ENCODE measurements at places on chromosomes 3 and 15.

- no peak for DNase-seq
These were observed 330.6 kb upstream of the TLE3 start for GRCh38 chr15:70428211-70428822.

DNA sequence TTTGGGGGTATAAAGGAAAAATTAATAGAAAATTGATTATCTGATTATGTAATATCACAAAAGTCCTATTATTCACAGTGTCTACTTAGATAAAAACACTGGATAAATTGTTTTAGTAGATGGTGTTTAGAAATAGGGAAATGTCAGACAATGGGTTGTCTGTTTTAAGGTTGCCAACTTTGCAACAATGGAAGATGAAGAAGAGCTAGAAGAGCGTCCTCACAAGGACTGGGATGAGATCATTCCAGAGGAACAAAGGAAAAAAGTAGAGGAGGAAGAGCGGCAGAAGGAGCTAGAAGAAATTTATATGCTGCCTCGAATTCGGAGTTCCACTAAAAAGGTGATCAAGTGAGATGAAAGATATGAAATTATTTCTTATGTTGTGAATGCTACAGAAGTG lies 84.0 kb downstream of the CHD2 start:
- DNase-seq = no peak

DNA sequence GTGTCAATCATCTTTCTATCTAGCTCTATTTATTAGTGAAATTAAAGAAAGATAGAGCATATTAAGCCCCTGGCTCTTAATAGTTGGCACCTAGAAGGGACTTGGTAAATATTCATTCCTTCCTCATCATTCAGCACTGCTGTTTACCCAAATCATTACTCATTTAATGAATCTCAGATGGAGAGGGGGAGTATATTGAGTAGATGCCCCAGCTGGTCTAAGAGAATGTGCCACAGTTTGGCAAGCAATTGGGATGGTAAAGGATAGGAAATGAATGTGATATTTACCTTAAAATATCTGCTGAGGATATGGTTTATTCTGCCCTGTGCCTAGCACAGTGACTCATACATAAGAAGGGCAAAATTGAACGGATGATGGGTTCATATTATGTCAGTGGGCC lies 6.0 kb downstream of the IL1RAP start:
- DNase-seq = no peak

- DNase-seq = no peak
These were observed 28.8 kb upstream of the MEX3B start for GRCh38 chr15:82074610-82075009.

GRCh38 chr3:160369784-160370183 lies 29.2 kb downstream of the IFT80 start:
- DNase-seq = no peak

DNA sequence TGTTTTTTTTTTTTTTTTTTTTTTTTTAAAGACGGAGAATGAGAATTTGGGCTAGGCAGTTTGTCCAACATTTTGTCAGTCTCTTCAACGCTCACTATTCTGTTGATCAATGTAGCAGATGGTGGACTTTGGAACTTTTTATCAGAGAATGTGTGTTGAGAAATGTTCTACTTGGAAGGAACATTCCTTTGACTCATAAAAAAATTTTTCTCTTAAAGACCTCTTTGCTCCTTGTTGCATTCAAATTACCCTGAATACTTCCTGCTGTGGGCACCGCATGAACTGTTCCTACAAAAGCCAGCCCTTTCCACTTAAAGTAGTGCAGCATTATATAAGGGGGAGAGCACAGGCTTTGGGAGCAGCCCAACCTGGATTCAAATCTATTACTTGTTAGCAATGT lies 182.9 kb downstream of the AKAP13 start:
- DNase-seq = no peak

GRCh38 chr3:180875124-180875698 lies 37.3 kb upstream of the FXR1 start:
- no peak for DNase-seq

GRCh38 chr3:12894629-12895028 lies 53.3 kb upstream of the RPL32 start:
- DNase-seq = no peak

GRCh38 chr3:45026038-45026437 lies at the start of gene CLEC3B:
Gene CLEC3B, plus strand, starts transcription at chr3:45026303. Its CDS starts 60 bp downstream, at chr3:45026363.
- no peak for DNase-seq

GRCh38 chr15:83108266-83109219 lies 1.1 kb downstream of the TM6SF1 start:
- DNase-seq = no peak

- DNase-seq = no peak
These were observed 242.6 kb upstream of the TOPAZ1 start for GRCh38 chr3:43998836-43999727.

- DNase-seq = no peak
These were observed 188.0 kb downstream of the MEIS2 start for GRCh38 chr15:36912311-36912712.

Measured in SHP77 treated with DMSO at 0.1 percent for 48 hours (cell line).